Subcutaneous preadipocyte (primary cell): ENCODE measurements at places on chromosomes 7 and 10. TPM values are rescaled to one million over a fixed set of nuclear protein-coding genes. Genes with fewer than 3 reads are reported as not detected.

The FAM241B gene
- not detected in 2 replicates for total RNA-seq

The BLNK gene
- not detected in 2 replicates for total RNA-seq

The ANKRD1 gene
- 0.20 TPM in 1 of 2 replicates, not detected in the other for total RNA-seq

The COBL gene
- under 0.01 TPM in 1 of 2 replicates, not detected in the other for total RNA-seq

The PSD gene
- total RNA-seq: 1.1 and 1.6 TPM in 2 replicates
